ENCODE measurements at places on chromosomes 5 and 9.

GRCh38 chr5:40437452-40437861, 242.3 kb upstream of the PTGER4 start:
- no peak for DNase-seq

DNA sequence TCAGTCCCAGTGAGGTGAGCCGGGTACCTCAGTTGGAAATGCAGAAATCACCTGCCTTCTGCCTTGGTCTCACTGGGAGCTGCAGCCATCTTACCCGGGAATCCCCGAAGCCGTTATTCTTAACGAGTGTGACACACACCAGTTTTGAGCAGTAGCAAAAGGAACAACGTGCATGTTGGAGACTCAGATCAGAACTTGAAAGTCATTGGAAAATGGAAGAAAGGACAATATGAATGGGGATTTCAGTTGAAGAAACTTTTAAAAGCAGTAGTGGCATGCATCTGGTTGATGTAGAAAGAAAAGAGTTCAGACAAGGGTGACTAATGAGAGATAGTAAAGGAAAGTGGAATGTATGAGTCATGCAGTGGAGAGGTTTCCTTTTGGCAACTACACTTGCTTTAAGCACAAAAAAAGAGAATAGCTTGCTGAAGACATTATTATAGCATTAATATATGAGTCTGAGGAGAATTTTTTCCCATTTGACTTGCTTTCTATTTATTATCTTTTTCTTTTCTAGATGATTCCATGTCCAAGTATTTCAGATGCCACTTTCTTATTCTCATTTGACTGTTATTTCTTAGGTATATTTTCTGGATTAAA, 44.4 kb upstream of the ANKDD1B start:
- DNase-seq = no peak

DNA sequence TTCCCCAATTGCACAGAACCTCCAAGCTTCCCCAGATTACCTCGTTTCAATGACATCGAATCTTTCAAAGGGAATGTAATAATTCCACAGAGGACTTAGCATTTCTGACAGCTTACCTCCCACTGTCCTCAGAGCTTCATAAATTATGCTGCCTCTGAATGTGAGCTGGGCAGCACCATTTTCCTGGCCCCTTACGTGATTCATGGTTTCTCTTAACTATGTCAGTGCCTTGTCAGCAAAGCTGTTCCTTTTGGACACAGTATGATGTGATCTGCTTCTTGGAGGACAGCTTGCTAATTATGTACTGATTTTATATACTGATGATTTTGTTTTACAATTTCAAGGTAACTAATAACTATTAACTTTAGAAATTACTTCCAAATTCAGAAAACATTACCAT, 27.7 kb upstream of the SSBP2 start:
- no peak for DNase-seq

GRCh38 chr9:4211806-4212205, 88.1 kb downstream of the GLIS3 start:
- DNase-seq = no peak

DNA sequence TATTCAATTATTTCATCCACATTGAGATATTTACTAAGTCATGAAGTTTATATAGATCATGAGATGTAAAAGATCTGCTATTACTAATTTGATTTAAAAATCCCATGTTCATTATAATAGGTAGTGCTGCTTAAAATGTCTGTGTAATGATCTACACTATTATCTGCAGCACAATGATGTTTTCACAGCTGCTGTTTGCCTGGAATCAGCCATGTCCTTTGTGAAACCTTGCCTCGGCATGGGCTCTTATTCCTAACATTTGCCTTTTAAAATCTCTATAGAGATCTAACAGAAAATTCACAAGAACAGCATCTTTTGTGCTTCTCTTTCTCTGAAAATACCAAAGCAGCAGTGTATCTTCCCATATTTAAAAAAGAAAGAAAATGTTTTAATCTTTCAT, 444.6 kb downstream of the PTPRD start:
- DNase-seq = no peak

DNA sequence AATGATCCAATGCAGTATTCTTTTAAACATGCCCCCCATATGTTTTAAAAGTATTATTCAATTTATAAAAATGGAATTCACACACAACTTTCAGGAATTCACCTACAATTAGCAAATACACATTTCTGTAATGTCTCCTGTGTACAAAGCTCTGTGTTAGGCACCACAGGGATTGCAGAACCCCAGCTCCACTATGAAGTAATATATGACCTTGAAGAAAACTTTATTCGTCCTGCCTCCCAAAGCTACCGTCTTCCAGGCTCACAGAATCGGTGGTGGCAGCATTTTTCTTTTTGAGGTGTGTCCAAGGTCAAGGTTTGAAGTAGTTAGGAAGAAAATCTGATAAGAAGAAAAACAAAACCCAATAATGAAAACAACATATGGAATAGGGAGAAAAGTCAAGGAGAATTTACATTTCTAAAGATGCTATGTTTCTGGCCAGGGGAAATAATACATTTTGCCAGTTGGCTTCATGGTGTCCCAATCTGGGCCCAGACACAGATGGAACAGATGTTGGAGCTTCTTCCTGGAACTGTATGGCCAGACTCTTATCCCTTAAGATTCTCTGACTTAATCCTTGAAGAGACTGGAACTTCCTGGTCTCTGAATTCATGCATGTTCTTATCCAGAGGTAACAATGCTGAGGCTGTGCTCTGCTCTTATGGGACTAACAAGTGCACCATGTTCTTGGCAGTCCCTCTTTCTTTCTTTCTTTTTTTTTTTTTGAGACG, 22.0 kb upstream of the LVRN start:
- peak; percentile 40 for DNase-seq

- no peak for DNase-seq
Measured at GRCh38 chr5:58800356-58800755, 217.5 kb downstream of the RAB3C start.

- DNase-seq = no peak
Measured at GRCh38 chr9:27715651-27716050, 142.4 kb upstream of the C9orf72 start.

GRCh38 chr5:64599226-64599625, 91.1 kb upstream of the SHISAL2B start:
- no peak for DNase-seq

DNA sequence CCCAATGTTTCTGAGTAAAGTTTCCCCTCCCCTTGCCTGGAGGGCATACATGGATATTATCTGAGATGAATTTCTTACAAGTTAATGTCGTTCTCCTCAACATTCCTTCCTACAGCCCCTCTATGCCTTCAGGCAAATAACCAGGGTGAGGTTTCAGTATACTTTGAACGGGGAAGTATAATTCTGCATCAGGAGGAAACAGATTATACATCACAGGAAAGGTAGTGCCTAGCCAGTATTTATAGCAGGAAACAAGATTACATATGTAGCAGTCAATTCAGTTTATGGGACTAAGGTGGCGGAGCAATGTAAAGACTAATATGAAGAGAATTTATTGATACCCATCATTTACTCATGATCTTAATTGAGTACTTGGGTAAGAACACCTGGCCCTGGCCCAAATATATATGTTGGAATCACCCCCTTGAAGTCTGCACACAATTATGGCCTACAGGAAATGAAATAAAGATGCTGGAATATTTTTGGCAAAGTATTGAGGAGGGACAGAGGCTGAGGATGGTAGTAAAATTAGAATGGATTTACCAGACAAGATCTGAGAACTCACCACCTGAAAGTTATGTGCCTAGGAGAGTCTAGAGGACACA, 661.1 kb downstream of the PTPRD start:
- no peak for DNase-seq

- DNase-seq = no peak
Measured at GRCh38 chr9:112046181-112046580, 128.9 kb downstream of the SUSD1 start.

- no peak for DNase-seq
Measured at GRCh38 chr9:68728731-68729130, 23.7 kb downstream of the PIP5K1B start.

DNA sequence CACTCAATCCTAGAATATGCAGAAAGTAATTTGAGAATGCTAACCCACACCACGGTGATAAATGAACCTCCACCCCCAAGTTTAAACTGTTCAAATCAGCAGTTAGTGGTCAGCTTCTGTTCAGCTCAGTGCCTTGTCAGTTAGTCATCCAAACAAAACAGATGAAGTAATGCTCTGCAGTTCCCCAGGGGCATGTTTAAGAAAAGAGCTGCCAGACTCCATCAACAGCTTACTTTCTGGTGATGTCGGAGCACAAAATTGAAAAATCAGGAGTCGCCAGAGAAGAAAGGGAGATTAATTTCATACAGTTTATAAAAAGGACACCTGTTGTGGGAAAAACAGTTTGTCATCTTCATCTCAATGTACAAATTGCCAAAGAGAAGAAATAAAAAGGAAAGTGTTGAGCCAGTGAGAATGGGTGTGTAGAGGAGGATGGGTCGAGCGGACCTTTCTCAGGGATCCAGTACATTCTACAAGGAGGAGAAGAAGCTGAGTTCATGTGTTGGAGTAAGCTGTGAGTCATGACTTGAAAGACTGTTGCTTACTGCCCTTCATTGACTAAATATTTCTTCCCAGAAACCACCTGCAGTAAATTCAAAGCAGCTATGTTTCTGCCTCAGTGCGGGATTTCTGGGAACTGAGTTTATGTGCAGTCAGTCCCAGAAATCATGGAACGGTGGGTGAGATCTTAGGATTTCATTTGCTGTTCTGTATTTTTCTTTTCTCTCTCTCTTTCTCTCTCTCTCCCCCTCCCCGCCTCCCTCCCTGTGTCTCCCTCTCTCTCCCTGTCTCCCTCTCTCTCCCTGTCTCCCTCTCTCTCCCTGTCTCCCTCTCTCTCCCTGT, 13.7 kb downstream of the TRIO start:
- DNase-seq = peak; percentile 59

DNA sequence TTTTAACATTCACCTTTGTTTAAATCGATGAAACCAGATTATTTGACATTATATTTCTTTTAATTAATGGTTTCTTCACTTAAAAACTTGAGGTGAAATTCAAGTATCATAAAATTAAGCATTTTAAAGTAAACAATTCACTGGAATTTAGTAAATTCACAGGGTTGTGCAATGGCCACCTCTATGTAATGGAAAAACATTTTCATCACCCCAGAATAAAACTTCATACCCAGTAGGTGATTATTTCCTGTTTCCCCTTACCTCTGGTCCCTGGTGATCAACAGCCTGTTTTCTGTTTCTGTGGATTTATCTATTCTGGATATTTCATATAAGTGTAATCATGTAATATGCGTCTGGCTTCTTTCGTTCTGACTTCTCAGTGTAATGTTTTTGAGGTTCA, 27.2 kb downstream of the HSPA4 start:
- DNase-seq = no peak

DNA sequence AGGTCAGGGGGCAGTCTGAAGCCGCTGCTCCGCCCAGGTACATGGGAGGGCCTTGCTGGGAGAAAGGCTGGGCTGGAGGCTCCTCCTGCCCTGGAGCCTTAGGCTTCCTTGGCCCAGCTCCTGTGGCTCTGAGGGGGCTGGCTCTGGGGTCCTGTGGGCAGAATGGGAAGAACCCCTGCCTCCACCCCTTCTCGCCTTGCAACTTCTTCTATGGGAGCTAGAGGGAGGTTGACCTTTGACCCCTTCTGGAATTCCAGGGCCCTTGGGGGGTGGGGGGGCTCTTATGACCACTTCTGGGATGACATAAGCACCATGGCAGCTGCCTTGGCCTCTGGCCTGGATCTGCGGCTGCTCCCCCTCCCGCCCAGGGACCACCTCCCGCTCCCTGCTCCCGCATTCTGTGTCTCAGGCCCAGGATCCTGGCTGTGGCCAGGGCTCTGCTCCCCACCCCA, 32.2 kb downstream of the IER5L start:
- no peak for DNase-seq

GRCh38 chr5:163649514-163649913, 144.1 kb downstream of the MAT2B start:
- peak; percentile 93 for DNase-seq

GRCh38 chr5:103393101-103393754, 134.7 kb downstream of the MACIR start:
- no peak for DNase-seq

GRCh38 chr5:122419142-122419894, 107.3 kb downstream of the SNCAIP start:
- no peak for DNase-seq

- DNase-seq = no peak
Measured at GRCh38 chr5:40911266-40911665, 2.0 kb downstream of the C7 start.

GRCh38 chr9:98429613-98430012, 174.2 kb upstream of the TBC1D2 start:
- peak; percentile 45 for DNase-seq

DNA sequence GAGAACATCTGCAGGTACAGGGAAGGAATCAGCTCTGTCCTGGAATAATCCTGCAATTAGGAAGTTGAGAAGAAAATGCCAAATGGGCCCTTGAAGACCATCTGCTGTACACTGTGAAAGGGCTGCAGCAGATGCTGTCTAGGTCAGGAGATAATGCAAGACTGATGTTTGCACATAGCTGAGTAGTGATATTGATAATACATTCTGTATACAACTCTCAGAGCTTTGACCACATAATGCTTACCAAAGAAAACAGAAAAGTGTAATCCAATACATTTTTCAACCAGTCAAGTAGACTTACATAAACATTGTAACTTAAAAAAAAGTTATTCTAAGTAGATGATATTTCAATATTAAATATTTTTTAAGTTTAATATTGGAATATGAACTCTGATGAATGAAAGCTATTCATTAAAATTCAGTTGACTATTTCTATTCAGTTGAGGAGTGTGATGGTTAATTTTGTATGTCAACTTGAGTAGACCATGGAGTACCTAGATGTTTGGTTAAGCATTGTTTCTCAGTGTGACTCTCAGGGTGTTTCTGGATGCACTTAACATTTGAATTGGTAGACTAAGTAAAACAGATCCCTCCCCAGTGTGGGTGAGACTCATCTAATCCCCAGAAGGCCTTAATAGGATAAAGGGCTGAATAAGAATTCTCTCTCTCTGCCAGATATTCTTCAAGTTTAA, 380.1 kb upstream of the PRR16 start:
- peak; percentile 82 for DNase-seq

DNA sequence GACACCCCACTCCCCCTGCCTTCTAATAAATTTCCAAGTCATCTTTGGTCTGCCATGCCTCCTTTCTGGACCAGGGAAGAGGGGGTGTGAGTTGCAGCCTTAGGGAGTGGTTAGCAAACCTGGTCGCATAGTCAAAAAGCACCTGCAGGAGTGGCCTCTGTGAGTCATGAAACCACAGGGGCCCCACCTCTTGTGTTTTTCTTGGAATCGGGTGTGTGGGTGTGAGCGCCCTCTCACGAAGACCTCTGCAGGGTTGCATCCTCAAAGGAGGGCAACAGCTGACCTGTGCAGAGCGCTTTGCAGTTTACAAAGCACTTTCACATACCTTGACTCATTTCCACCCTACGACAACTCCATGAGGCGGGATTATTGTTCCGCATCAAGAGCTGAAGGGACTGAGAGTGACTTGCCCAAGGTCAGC, 36.8 kb upstream of the TEX48 start:
- no peak for DNase-seq

DNA sequence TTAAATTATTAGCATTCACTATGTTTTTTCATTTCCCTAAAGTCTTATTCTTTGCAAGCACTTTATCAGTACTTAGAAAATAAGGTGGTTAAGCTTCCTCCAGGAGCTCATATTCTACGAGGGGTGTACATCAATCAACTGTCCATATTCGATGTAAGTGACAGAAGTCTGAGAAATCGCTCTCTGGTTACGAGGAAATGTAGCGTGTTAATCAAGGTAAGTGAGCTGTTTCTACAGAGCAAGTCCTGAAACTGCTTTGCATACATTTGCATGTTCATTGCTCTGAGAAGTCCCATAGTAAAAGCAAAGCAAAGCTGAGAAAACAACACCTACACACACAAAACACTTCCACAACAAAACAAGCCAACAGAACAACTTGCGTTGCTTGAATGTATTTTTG, 893.9 kb upstream of the DMAC1 start:
- DNase-seq = no peak
